ENCODE measurements at places on chromosomes 6 and 20.

DNA sequence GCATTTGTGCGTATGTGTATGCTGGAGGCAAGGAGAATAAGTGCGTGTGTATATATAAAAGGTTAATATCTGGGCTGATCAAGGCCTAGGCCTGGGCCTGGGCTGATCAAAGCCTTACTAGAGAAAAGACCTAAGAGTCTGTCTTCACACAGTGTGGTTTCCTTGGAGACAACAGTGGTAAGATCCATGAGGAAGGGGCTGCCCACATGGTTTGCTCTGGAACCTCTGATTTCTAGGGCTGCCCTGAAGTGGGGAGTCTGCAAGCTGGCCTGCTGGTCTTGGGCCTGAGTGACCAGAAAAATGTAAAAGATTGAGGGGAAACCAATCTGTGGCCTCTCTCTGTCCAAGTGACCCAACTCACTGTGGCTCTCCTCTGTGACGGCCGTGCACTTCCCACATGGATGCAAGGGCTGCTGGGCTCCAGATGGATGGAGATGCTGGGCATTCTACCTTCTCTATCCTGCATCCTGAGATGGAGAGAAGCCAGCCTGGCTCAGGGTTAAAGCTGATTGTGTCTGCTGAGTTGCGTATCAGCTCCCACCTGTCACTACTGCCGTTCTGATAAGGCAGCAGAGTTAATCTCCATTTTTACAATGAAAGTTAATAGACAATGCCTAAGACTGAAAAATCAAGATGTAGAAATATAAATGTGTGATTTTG is 90.3 kb upstream of the NXT1 start:
- no peak for DNase-seq

GRCh38 chr6:54267798-54268197 is 40.4 kb upstream of the TINAG start:
- DNase-seq: no peak

DNA sequence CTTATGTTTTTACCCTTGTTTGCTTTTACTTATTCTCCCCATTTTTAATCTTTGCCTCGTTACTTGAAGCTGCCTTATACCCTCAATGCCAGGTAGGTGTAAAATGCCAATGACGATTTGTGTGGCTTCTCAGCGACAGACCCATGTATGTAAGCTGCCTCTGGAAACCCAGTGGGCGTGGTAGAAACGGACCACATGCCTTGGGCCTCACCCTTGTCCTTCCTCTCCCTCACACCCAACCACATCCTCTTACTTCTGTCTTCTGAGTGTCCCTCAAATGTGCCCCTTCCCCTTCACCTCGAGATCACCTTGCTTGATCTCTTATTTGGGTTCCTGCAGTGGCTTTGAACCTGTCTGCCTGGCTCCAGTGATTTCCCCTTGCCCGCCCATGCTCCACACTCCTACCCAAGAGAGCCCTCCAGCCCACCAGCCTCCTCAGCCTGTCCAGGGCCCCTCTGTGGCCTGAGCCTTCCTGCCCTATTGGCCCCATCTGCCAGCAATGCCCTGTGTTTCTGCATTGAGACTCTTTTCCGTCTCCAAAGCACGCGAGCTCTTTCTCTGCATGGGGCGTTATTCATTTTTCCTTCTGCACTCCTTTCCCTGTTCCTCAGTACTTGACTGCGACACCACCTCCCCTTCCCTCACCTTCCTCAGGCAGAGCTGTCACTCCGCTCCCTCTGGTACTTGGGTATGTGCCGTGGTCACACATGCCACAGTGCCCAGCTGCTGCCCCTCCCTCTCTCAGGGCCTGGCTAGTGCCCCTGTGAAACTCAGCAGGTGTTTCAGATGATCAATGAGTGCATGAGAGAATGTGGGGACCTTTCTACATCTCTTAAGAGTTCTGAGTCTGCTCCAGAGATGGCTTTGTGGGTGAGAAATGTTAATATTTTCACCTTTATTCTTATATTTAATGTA is 115.4 kb downstream of the SLX4IP start:
- DNase-seq: no peak

- DNase-seq: no peak
Observed at GRCh38 chr20:36820928-36821327, 47.4 kb upstream of the DSN1 start.

- DNase-seq: no peak
Observed at GRCh38 chr20:17287503-17287902, 60.7 kb downstream of the PCSK2 start.

- no peak for DNase-seq
Observed at GRCh38 chr6:63676412-63677114, 41.0 kb downstream of the PHF3 start.

DNA sequence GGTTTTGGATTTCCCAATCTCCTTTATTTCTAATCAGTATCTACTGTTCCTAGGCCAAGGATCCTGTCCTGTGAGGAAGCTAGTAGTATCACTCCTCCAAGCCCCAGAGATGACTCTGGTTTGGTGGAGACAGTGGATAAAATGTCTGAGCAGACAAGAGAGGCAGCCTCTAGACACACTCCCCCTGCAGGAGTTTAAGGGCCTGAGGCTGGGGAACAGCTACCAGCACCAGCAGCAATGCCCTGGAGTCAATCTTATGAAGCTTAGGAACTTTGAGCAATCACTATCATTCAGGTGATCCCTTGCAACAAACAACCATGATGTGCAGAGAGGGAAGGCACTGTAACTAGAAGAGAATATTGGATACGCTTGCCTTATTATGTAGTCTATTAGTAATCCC is 384.7 kb upstream of the ID4 start:
- no peak for DNase-seq

DNA sequence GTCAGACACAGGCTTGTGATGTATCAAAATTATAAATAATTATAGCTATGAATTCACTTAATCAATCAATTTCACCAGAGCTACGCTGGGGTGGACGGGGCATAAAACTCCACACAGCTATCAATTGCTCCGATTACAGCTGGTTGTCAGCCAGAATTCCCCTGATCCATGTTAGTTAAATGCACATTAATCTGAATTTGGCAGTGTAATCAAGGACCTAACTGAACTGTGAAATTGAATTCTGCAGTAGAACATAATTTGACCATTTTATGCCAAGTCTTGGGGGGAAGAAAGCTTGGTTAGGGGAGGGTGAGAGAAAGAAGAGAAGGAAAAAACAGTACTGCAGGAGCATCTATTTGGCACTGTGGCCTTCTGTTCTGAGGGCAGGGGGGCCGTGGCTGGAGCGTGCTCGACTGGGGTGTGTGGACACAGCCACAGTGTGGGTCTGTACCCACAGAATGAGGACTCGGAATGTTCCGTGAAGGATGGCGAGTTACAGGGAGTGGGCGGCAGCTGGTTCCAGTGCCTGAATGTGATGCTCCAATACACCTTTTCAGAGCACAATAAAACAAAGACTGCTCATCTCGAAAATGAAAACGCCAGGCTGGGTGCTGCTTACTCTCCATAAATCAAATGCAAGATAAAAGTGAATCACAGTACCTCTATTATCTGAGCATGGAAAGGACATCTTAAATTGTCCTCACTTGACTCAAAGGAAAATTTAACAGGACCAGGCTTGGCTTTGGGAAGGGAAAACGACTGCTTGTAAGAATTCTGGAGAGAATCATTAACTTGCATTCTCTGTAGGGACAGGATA is 59.2 kb downstream of the LAMP5 start:
- DNase-seq: no peak

GRCh38 chr20:51134405-51134804 is 111.5 kb upstream of the KCNG1 start:
- no peak for DNase-seq

GRCh38 chr6:121582262-121582661 is 146.8 kb downstream of the GJA1 start:
- DNase-seq: no peak

GRCh38 chr6:154267508-154268106 is 89.0 kb downstream of the IPCEF1 start:
- no peak for DNase-seq

DNA sequence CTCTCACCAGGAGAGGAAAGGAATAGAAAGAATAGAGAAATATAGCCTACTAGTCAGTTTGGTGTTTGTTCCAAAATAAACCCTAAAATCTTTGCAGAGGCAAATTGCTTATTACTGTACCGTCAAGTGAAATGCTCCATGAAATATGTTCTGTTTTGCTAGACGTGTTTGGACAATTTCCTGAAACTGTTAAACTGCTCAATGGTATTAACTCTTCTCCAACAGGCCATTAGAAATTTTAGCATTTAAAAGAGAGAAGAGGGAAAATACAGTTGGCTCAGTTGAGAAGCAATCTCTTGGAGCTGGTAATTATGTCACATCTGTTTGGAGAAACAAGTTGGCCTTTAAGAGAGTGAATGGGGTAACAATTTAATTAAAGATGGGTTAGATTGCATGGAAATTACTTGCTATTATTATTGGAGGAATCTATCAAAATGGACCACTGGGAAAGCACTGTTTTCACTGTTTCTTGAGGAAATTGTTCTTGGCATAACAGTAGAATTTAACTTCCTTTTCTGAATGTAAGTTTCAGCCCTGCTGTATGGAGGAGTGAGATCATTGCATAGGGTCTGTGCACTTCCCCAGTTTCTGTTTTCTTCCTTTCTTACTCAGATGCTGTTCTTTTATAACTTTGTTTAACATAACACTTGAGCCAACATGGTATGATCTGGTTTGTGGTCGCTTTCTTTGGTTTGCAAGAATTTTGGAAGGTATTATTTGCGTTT is 373.6 kb downstream of the PLCB1 start:
- DNase-seq: no peak

- no peak for DNase-seq
Observed at GRCh38 chr6:5626727-5627426, 365.6 kb downstream of the FARS2 start.

DNA sequence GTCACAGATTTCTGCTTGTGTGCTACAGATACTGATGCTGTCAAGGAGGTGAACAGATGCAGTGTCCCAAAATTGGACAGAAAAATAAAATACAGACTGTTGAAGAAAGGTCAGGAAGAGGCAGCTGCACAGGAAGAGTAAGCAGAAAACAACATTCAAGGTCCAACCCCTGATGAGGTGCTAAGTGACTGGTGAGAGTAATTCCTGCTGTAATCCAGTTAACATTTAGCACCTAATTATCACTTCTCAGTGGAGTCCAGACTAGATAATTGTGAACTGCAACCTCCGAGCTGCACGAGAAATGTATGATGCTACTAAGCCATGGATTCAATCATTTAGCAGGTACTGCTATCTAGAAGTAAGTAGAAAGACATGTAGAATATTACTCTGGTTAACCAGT is 36.3 kb upstream of the NRSN1 start:
- DNase-seq: no peak
